ENCODE measurements at places on chromosomes 13 and 19.

- no peak for DNase-seq
Observed at GRCh38 chr13:103178986-103179943, 113.0 kb upstream of the SLC10A2 start.

DNA sequence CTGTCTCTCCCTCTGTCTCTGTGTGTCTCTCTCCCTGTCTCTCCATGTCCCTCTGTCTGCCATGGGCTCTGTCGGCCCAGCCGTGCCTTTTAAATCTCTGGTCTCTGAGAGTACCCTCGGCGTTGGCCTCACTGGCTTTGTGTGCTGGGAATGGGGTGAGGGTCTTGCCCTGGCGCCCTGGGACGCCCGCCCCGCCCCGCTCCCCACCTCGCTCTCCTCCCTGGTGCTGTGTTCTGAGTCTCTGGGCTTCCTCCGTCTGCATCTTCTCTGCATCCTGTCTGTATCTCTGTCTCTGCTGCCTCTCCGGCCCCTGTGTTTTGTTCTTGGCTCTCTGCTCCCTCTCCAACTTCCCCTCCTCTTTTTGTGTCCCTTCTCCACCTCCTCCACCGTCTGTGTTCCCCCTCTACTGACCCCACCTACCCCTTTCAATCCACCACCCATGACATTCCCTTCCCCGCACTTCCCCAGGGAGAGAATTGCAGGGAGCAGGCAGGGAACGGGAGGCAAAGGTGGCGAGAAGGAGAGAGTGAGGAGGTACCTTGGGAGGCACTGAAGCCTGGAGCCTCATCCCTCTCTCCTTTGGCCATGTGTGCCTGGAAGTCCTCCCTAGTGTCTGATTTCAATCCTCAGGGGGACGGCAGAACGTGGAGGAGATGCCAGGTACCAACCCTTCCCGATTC is 4.0 kb upstream of the MEIS3 start:
- DNase-seq: no peak

GRCh38 chr13:94243551-94243950 is 235.9 kb downstream of the DCT start:
- DNase-seq: no peak

DNA sequence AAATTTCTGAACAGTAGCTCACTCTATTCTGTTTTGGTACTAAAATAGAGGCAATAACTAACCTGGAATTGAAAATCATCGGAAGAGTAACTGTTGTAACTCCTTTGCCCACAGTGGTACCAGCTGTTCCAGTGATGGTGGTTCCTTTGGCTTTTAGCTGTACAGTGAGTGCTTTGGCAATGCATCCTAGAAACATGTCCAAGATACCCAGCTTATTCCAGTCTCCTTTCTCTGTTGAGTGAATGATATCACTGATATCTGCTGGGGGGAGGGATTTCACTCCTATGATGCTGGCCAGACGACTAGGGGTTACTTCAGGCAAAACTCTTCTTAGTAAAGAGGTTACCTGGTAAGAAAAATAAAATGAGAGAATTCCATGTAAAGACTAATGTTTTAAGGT is 40.6 kb upstream of the FBXL3 start:
- no peak for DNase-seq

- DNase-seq: no peak
Observed at GRCh38 chr13:69872321-69873047, 235.1 kb upstream of the ATXN8OS start.

DNA sequence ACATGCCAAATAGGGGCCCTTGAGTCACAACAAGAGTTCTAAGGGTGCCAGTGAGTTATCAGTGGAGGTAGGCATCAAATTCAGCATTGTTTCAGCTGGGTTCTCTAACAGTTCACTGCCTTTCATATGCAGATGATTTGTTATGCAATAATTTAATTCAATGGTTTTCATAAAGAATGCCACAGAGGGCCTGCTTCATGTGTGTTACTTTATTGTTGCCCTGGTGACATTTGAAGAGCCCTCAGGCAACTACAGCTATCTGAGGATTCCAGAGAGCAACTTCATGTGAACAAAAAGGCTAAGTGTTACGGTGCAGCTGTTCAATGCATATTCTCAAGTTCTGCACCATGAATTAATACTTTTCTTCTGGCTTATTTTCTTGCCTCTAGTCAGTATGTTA is 43.1 kb upstream of the STARD13 start:
- DNase-seq: no peak

DNA sequence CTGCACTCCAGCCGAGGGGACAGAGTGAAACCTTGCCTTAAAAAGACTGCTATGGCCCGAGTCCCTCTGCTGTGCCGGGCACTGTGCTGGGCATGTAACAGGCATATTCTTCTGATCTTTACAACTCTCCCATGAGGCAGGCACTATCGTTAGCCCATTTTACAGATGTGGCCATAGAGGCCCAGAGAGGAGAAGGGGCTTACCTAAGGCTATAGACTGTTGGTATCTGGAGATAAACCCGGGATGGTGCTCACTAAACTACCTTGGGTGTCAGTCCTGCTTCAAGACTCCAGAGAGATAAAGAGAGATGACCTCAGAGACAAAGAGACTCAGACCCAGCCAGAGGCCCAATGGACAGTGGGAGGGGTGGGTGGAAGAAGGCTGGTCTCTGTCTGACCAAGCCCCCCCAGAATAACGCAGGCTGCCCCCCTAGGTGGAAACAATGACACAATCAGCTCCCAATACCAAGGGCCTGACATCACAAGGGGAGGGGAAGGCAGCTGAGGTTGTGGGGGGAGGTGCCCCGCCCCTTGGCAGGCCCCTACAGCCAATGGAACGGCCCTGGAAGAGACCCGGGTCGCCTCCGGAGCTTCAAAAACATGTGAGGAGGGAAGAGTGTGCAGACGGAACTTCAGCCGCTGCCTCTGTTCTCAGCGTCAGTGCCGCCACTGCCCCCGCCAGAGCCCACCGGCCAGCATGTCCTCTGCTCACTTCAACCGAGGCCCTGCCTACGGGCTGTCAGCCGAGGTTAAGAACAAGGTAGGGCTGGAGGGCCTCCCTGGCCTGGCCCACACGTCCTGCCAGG is at the start of gene CNN1:
TSS of gene CNN1 (plus strand) at position 620 of the 805 bp plus-strand sequence. CDS start at position 697, 77 bp downstream.
- no peak for DNase-seq
